ENCODE measurements at places on chromosomes 16 and 17.

- DNase-seq, result no peak
Observed at GRCh38 chr16:86722970-86723369, 144.6 kb downstream of the FOXL1 start.

DNA sequence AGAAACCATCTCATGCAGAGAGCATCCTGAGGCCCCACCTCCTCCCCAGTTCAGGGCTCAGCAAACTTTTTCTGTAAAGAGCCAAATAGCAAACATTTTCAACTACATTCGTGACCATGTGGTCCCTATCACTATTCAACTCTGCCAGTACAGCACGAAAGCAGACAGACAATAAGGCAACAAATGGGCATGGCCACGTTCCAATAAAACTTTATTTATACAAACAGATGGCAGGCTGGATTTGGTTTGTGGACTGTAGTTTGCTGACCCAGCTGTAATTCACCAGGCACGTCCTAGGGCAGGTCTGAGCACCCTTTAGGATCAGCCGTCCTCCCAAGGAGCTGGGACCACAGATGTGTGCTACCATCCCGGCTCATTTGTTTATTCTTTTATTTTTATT, 27.1 kb upstream of the GPRC5C start:
- no peak for DNase-seq

DNA sequence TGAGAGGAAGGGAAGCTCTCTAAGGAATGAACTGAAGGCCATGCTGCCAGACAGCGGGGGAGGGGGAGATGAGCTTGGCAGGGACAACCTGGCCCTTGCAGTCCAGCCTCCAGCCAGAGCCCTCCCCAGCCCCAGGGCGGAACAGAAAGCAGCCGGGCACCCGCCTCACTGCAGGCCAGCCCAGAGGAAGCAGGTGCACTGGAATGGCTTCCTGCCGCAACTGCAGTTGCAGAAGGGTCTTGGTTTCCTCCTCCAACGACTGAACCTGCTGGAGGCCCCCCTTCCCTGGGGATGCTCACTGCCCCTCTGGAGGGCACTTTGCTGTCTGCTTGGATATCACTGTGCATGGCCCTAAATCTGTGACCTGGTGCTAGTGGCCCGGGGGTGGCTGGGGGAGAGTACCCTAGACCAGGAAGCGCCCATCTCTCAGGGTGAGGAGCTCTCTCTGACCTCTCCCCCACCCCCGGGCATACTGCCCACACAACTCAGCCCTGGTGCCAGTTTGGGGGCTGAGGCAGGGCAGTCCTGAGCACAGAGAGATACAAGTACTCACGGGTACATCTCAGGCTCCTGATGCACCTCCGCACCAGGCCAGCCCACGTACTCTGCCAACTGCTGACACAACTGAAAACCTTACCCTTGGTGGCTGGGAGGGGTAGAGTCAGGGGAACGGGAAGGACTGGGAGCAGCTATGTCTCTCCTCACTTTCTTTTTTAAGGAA, 41.1 kb downstream of the MYO18A start:
- DNase-seq, result no peak

GRCh38 chr17:77076124-77076830, 64.5 kb upstream of the SEC14L1 start:
- no peak for DNase-seq

- no peak for DNase-seq
Observed at GRCh38 chr17:70013911-70014310, 61.1 kb upstream of the KCNJ16 start.

Measured in renal pelvis (tissue), 12 donors.